ENCODE measurements at places on chromosomes 1 and 21.

DNA sequence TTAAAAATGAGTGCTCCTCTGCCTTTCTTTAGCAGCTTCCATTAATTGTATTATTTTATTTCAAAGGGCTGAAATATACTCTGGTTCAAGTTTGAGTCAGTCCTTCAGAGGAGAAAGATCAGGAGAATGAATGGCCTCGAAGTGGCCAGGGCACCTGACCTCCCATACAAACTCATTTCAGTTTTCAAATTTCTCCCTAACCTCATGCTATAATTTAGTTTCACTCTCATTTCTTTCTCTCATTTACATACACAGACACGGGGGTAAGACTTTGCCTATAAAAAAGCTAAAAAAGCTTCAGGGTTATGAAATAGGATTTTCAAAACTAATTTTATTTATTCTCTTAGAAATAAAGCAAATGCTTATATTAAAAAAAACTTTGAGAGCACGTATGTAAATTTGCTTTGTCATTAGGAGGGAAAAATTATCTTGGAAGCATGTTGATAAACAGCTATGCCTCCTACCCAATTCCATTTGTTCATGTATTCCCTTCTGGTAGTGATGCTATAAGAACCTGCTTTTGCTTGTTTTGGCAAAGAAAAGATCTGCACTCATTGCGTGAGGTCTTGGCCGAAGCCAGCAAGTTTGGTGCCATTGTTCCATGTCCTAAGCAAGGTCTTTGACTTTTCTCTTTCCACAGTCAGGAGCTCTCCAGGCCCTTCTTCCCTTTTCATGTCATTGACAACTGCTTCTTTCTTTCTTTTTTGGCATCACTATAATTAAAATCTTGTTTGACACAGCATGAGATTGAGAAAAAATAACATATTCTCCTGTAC, 80.4 kb upstream of the LRRC53 start:
- no peak for DNase-seq

GRCh38 chr1:50894340-50894739, 65.7 kb downstream of the FAF1 start:
- no peak for DNase-seq

DNA sequence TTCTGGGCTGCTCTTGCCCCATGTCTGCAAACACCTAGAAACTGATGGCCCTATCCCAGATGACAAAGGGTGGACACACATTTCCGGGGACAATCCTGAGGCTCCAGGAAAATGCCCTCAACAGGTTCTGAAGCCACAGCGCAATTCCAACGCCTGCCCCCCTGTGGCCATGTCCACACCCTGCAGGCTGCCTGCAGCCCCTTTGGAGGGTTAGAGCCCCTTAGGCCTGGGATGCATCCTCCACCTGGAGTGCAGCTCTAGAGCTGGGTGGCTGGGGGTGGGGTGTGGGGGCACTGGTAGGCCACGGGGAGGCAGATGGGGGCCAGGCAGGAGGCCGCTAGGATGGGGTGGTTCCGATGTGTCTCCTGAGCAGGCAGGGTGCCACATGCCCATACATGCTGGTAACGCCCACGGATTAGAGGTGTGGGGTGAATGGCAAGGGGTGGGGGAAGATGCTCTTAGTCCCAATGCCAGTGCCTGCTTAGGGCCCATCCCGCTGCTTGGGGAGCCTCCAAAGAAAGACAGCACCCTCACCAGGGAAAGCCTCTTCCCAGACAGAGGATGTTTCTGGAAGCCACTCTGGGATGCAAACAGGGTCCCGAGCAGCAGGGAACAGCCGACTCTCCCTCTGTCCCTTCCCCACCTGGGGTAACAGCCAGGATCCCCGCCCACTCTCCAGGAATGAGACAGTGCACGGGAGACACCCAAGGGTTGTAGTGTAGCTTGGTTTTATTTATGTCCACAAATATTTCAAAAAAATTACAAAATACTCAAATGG, 34.0 kb downstream of the SLC45A1 start:
- no peak for DNase-seq

GRCh38 chr21:42121794-42122193, 50.7 kb downstream of the UMODL1 start:
- DNase-seq = no peak

- no peak for DNase-seq
These were observed 84.2 kb upstream of the SLC2A1 start for GRCh38 chr1:43042773-43043457.

DNA sequence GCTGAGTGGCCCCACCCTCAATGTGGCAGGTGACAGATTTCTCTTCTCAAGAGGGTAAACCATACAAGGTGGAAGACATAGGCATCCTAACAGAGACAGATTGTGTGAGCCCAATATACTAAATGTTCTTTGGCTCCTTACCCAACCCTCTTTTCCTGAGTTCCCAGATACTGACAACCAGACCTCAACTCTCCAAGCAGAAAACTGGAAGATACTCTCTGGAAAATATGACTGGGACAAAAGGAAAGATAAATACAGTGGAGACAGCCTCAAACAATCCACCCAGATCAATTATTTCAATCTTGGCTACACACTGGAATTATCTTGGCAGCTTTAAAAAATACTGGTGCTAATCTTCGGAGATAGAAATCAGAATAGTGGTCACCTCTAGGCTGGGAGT, 6.5 kb downstream of the EVI5 start:
- no peak for DNase-seq

GRCh38 chr1:33000427-33001026, 35.9 kb upstream of the RNF19B start:
- no peak for DNase-seq

DNA sequence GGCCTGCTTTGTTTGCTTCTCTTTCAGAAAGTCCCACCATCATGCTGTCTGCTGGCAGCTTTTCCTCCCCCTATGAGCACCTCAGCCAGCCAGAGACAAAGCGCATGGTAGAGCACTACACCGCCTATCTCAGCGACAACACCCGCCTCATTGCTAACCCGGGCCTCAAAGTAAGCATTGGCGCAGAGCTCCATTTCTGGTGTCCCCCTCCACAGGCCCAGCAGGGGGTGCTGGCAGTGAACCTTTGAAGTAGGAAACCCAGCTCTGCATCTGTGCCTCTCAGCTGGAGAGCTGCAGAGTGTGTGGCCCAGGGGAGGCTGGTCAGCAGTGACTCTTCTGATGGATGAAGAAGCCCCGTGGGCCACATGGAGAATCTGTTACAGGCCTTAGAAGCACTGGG, 81.2 kb upstream of the RAVER2 start:
- DNase-seq = no peak

GRCh38 chr1:90919190-90919719, 102.6 kb downstream of the ZNF644 start:
- no peak for DNase-seq

DNA sequence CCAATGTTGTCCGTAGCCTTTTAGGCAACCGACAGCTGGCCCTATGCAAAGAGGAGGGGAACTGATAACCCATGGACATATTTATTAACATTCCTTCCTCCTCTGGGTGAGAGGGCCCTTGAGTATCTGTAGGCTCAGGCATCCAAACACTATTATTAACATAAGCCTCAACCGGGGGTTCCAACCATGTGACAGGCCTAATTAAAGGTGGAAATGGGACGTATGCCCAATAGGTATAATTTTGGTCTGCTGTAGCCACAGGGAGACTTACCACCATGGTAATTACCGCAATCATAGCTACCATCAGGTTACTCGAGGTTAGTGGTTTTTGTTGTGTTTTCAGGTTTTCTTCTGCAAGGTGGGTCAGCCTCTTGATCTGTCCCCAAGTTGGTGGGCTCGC, 5.3 kb downstream of the DAP3 start:
- no peak for DNase-seq

GRCh38 chr1:14968251-14968851, 185.2 kb upstream of the TMEM51 start:
- DNase-seq = no peak

DNA sequence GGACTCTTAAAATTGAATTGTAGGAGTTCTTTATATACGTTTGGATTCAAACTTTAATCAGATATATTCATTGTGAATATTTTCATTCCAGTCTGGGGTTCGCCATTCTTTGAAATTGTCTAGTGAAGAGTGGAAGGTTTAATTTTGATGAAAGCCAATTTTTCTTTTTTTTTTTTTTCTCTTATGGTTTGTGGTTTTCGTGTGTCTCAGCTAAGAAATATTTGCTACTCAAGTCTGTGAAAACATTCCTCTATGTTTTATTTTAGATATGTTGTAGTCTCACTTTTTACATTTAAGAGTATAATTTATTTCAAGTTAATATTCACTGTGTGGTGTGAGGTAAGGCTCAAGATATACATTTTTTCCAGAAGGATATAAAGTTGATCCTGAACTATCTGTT, 220.5 kb downstream of the KCNT2 start:
- no peak for DNase-seq

GRCh38 chr1:168821434-168821833, 92.4 kb upstream of the DPT start:
- peak; percentile 29 for DNase-seq

- DNase-seq = no peak
These were observed 33.1 kb upstream of the TMEM51 start for GRCh38 chr1:15120251-15120945.

DNA sequence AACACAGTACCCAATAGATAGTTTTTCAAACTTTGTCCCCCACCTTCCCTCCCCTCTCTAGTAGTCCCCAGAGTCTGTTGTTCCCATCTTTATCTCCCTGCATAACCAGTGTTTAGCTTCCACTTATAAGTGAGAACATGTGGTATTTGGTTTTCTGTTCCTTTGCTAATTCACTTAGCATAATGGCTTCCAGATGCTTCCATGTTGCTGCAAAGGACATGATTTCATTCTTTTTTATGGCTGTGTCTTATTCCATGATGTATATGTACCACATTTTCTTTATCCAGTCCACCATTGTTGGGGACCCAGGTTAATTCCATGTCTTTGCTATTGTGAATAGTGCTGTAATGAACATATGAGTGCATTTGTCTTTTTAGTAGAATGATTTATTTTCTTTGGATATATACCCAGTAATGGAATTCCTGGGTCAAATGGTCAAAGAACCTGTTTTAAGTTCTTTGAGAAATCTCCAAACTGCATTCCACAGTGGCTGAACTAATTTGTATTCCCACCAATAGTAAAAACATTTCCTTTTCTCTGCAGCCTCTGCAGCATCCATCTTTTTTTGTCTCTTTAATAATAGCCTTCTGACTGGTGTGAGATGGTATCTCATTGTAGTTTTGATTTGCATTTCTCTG, 126.0 kb downstream of the AK5 start:
- no peak for DNase-seq

GRCh38 chr1:66256629-66257572, 277.1 kb upstream of the SGIP1 start:
- no peak for DNase-seq

- no peak for DNase-seq
These were observed 20.4 kb upstream of the ITLN2 start for GRCh38 chr1:160975026-160975425.

DNA sequence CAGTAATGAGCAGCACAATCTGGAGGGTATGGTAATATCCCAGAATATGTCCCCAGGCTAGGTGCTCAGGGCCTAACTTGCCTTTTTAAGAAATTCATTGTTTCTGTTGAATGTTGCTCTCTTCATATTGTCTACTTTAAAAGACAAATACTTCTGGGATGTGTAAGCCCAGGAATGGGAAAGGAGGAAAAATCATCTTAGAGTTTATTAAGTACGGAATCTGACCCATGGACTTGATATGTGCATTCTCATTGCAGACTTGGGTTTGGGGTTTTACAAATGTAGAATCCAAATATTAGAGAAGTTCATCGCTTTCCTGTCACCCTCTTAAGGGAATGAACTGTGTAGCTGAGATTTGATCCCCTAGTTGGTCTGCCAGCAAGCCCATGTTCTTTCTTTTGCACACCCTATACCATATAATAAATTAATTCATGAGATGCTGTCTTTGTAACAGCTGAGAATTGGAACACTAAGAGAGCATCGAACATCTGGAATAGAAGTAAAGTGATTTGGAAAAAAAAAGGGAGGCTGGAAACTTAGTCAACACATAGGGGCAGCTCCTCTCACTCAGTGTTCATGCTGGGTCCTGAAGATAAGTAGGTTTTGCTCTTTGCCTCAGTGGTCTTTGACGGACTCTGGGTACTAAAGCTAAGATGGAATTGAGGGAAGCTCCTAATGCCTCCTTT, 235.8 kb upstream of the C1orf105 start:
- no peak for DNase-seq

GRCh38 chr1:158434741-158435140, 8.7 kb upstream of the OR10K2 start:
- DNase-seq = no peak

GRCh38 chr1:156488566-156489165, 11.9 kb downstream of the MEF2D start:
- DNase-seq = no peak

GRCh38 chr1:69700770-69701169, 133.0 kb downstream of the LRRC7 start:
- no peak for DNase-seq

DNA sequence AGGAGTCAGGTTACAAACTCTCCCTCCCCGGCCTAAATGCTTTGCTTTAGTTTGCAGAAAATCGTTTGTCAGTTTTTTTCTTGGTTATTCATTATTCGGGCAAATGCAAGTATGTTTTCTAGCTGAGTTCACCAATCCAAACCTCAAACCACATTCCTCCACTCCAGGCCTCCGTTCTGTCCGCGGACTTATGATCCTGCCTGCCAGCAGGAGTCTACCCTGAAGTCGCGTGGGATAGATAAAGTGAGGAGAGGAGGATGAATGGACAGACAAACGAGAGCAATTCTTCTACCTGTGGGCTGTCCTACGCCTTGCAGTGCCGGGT, 1.3 kb downstream of the ADAMTS1 start:
- DNase-seq = no peak

GRCh38 chr1:204920967-204921366, 50.3 kb downstream of the NFASC start:
- DNase-seq = no peak

DNA sequence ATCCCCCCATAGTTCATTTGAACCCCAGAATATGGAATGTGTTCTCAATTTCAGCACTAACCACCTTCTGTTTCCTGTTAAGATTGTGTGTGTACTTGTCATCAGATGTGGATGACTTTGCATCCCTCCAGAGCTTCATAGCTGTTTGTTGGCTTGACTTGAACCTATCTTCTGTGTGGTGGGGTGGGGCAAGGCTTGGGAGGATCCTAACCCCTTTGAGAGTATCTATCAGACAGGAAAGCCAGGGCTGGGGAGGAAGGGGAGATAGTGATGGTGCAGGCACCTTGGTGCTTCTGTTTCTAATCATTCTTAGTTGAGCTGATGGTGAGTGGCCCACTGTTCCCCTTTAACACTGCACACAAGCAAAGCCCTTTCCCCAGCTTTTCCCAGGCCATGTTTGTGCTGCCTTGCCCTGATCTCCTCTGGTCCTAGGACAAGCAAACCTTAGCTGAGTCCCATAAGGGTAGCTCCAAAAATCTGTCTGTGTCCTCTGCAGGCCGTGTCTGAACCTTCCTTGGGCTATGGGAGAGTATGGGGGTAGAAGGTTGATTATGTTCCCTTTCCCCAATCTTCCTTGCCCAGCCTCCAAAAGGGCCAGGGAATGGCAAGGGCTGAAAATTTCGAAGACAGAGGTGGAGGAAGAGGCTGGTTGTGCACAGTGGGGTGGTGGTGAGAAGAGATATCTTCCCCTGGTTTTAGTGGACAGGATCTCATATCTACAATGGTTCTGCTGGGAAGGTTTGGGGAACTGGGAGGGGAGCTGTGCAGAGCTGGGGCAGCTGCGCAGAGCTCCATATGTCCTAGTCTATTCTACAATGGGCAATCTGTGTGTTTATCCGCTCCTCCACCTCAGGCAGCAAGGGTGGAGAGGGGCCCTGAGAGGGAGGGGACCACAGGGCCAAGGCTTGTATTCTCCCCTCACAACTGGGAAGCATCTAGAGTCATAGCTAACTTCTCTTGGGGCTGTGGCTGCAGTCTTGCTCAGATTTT, 1.4 kb downstream of the NHLH1 start:
- DNase-seq = no peak

GRCh38 chr1:182869241-182869666, 30.1 kb downstream of the DHX9 start:
- no peak for DNase-seq
